ENCODE measurements at places on chromosomes 6 and 20. TPM values are rescaled to one million over a fixed set of nuclear protein-coding genes. Genes with fewer than 3 reads are reported as not detected.

- no peak for DNase-seq
These were observed 100.2 kb upstream of the KCNG1 start for GRCh38 chr20:51122931-51123658.

DNA sequence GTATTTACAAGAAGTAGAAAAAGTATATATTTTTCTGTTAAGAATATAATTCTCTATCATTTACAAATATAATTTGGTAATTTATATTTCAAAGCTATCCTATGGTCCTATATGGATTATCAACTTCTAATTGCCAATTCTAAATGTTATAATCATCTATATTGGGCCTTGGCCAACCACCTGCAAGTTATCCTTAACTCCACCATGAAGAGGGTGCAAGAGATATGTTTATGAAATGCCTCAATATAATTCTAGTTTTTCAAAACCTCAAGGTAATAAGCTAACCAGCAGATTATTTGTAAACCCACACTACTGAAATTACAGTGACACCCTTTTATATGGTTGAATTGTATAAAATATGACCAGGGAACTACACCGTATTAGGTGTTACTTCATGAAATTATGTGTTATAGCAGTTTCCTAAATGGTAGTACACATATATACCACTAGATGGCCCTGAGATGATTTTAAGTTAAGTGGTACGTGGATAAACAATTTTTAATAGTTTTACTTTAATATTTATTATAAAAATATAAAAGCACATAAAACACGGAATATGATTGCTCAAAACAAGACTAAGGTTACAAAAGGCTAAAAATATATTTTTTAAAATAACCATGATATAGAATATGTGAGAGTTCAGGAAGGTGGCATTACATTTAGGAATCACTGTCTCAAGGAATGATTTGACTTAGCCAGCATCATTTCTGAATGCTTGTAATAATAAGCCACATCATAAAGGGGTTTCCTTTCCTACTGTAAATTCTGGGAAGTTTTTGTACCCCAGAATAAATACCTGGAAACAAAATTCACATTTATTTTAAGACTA is 9.8 kb upstream of the PNISR start:
- no peak for DNase-seq

Gene LGSN
- not detected for total RNA-seq

Gene RAB44
- 1.9 TPM for total RNA-seq
